ENCODE measurements at places on chromosomes 11 and 22. TPM values are rescaled to one million over a fixed set of nuclear protein-coding genes. Genes with fewer than 3 reads are reported as not detected.

- DNase-seq: no peak
Measured at GRCh38 chr11:78190374-78190773, 1.7 kb downstream of the USP35 start.

- DNase-seq: no peak
Measured at GRCh38 chr11:28860893-28861292, 752.7 kb downstream of the METTL15 start.

- peak; percentile 22 for DNase-seq
Measured at GRCh38 chr22:48496226-48496845, 1331.3 kb downstream of the BRD1 start.

DNA sequence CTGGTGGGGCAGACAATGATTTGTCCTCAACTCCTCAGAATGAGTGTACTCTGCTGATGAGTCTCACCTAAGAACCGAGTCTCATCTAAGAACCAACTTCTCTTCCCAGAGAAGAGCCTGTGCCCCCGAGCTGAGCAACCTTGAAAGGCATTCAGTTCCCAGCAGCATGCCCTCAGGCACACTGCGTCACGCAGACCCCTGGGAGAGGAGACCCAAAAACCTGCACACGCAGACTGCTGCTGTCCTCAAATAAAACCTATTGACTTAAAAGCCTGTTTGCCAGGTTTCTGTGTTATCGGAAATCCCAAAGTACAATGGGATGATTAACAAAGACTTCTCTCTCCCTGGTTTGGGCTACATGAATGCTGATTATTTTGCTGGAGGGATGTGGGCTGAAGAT is 121.2 kb downstream of the C11orf58 start:
- no peak for DNase-seq

- DNase-seq: peak; percentile 44
Measured at GRCh38 chr11:67290801-67291200, 1.7 kb downstream of the ANKRD13D start.

GRCh38 chr22:43148581-43148980 is 2.8 kb upstream of the TSPO start:
- no peak for DNase-seq

GRCh38 chr11:128624269-128625175 is 37.2 kb upstream of the ETS1 start:
- peak; percentile 61 for DNase-seq

GRCh38 chr11:21511835-21512440 is 680.9 kb upstream of the ANO5 start:
- DNase-seq: peak; percentile 69

DNA sequence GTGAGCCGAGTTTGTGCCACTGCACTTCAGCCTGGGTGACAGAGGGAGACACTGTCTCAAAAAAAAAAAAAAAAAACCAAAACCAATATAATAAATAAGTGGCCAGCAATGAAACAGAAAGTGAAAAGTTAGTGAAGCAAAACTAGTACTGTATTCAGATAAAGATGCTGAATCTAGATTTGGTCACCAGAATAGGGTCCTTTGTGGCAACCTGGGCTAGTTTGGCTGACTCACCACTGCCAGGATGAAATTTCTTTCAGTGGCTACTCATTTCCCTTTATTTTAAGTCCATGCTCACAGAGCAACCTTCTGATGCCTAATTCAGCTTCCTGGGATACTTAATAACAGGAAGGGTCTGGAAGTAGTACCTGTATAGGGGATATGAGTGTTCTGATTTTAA is 26.0 kb downstream of the LIMK2 start:
- DNase-seq: no peak

The CD3E gene
- total RNA-seq: 9.9 TPM

The CERK gene
- total RNA-seq: 26.1 TPM

The THRSP gene
- not detected for total RNA-seq

All from lower lobe of right lung (tissue), 2 donors.